AG09309 (cell line): ENCODE measurements at places on chromosomes 1 and 21.
A peak's percentile ranks its signal among the peaks of the same experiment; 100 is the strongest.

DNA sequence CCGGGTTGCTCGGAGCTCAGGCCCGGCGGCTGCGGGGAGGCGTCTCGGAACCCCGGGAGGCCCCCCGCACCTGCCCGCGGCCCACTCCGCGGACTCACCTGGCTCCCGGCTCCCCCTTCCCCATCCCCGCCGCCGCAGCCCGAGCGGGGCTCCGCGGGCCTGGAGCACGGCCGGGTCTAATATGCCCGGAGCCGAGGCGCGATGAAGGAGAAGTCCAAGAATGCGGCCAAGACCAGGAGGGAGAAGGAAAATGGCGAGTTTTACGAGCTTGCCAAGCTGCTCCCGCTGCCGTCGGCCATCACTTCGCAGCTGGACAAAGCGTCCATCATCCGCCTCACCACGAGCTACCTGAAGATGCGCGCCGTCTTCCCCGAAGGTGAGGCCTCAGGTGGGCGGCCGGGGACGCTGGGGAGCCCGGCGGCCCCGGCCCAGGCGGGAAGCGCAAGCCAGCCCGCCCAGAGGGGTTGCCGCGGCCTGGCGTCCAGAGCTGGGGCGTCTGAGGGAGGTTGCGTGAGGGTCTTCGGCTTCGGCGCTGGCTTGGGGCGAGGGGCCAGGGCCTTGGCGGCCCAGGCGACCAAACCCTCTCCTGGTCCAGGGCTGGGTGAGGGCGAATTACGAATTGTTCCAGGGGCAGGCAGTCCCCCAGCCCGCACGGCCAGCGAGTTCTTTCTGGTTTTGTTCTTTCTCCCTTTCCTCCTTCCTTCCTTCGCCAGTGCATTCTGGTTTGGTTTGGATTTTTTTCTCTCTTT is 805 bp downstream of the SIM2 start:
- DNase-seq, result no peak

- DNase-seq, result no peak
Observed at GRCh38 chr1:2594001-2594640, 7.5 kb downstream of the PRXL2B start.

DNA sequence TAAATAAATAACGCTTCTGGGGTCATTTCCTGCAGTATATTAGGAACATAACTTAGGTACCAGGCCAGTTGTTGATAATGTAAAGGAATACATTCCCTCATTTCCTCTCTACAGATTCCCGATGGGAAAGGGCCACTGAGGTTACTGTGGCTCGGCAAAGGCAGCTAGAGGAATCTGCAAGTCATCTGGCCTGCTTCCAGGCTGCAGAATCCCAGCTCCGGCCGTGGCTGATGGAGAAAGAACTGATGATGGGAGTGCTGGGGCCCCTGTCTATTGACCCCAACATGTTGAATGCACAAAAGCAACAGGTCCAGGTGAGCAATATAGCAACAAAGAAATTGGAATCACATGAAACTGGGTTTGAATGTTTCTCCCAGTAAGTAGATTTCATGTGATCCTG is 109.6 kb upstream of the BMP8A start:
- no peak for DNase-seq

DNA sequence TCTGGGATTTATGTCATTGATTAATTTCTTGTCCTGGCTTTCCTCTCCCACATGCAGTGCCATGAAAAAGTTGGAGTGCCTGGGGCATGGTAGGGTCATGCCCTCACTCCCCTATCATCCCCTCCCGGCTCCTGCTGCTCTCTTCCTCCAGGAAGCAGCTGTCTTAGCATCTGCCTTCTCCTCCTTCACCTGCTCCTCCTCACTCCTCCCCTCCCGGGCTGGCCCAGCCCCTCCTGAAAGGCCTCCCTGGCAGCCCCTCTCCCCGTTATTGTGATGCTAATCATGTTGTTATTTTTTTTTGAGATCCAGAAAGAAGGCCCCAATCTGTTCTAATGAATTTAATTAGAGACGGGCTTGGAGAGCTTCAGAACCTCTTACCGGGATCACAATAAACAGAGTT is 36.3 kb upstream of the NFASC start:
- no peak for DNase-seq

DNA sequence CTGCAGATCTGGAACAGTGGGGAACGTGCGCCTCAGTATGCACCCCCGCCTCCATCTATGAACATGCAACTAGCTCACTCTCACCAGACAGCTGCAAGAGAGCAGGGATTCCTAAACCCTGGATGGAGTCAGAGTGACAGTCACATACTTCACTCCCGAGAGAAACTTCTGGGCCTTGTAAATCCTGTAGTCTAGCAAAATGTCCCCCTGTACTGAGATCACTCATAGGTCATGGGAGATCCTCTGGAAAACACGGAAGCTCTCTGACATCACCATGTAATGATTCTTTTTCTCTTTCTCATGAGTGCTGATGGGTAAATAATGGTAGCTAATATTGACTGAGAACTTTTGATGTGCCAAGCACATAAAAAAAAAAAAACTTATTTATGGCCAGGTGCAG is 23.4 kb upstream of the TARDBP start:
- no peak for DNase-seq

DNA sequence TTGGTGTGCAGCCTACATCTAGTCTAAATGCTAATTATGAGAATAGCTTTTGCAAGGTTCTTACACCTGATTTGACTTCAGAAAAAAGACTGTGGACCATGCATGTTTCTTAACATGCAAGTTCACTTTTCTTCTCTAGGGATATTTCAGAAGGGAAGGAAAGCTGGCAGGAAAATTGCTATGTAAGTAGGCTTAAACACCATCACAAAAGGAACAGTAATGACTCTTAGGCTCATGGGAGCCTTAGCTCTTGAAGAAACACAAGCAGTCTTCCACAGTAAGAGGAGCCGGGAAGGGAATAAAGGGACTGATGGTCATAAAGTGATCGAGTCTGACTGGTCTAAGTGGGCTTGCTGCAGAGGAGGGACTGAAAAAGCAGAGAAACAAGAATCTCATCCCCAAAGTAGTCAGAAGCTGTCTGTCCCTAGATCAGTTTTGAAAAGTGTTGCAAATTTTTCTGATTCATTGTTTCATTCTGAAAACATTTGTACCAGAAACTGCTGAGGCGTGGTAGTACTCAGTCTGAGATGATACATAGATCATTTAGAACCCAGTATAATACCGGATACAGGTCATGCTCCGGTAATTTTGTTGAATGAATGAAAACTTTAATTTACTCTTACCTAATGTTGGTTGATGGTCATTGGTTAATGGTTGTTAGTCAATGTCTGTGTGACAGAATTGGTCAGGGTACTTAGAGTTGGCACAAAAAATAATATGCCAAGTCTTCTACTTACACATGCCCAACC is 40.9 kb downstream of the SMYD2 start:
- DNase-seq, result no peak

DNA sequence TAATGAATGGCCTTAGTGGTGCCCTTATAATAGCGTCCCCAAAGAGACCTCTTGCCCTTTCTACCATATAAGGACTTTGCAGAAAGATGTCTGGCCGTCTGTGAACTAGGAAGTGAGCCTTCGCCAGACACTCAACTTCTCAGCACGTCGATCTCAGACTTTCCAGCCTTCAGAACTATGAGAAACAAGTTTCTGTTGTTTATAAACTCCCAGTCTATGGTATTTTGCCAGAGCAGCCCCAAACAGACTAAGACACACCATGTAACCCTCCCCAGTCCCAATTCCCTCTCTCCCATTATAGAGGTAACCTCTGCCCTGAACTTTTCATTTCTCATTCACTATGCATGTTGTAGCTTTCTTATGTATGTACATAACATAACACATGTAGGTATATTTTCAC is 55.7 kb downstream of the NID1 start:
- DNase-seq, result no peak

- no peak for DNase-seq
Observed at GRCh38 chr1:228799924-228800323, 64.6 kb downstream of the RHOU start.

DNA sequence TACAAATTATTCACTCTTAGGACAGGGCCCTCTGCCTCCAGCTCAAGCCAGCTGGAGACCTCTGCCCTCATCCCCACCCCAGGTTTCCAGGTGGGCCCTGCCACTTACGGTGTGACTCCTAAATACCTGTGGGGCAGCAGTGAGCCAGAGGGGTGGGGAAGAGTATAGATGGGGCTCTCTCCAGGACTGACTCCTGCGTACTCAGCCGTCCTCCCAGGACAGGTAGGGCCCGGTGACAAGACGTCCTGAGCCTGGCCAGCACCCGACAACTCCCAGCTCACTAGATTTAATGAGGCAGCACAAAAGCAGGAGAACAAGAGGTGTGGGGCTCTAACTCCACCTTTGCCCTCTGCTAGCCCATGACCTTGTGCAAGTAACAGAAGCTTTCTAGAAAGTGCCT is 16.8 kb downstream of the GNG12 start:
- no peak for DNase-seq

DNA sequence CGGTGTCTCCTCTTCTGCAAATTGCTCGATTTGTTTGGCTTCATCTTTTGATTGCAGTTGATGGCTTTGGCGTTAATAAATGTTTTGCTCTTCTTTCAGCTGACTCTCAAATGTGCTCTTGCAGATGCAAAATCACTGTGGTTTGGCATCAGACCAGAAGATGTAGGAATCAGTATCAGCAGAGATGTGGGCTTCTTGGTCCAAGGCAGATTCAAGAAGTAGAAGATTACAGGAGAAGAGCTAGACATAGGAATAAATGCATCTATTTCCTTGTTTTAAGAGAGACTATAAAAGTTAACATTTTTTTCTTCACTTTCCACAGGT is 59.8 kb upstream of the BACH1 start:
- DNase-seq, result no peak

DNA sequence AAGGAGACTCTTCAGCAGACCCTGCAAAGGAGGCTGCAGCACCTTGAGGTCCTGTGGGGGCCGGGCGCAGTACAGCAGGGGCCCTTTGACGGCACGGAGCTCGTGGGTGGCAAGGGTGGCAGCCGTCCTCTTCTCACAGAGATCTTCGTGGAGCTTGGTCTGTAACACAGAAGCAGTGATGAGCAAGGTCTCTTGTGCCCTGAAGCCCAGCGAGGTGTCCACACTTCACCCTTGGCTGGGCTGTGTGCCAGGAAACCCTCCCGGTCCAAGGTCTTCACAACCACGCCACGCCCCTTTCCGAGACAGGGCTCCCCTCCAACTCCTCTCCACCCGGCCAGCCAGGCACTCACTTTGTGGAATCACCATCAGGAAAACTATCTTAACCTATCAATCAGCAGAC is 11.3 kb downstream of the LRRC47 start:
- DNase-seq, result no peak

- no peak for DNase-seq
Observed at GRCh38 chr21:45254460-45254930, 33.2 kb downstream of the POFUT2 start.

GRCh38 chr1:168365719-168366479 is 85.2 kb downstream of the TBX19 start:
- DNase-seq, result no peak

- no peak for DNase-seq
Observed at GRCh38 chr1:215728169-215728568, 161.1 kb downstream of the KCTD3 start.

- DNase-seq, result no peak
Observed at GRCh38 chr1:51284487-51284954, 45.8 kb downstream of the TTC39A start.

GRCh38 chr1:114289306-114289705 is 135.6 kb upstream of the SYT6 start:
- DNase-seq, result no peak

- no peak for DNase-seq
Observed at GRCh38 chr1:53372501-53372951, 44.7 kb upstream of the LRP8 start.

DNA sequence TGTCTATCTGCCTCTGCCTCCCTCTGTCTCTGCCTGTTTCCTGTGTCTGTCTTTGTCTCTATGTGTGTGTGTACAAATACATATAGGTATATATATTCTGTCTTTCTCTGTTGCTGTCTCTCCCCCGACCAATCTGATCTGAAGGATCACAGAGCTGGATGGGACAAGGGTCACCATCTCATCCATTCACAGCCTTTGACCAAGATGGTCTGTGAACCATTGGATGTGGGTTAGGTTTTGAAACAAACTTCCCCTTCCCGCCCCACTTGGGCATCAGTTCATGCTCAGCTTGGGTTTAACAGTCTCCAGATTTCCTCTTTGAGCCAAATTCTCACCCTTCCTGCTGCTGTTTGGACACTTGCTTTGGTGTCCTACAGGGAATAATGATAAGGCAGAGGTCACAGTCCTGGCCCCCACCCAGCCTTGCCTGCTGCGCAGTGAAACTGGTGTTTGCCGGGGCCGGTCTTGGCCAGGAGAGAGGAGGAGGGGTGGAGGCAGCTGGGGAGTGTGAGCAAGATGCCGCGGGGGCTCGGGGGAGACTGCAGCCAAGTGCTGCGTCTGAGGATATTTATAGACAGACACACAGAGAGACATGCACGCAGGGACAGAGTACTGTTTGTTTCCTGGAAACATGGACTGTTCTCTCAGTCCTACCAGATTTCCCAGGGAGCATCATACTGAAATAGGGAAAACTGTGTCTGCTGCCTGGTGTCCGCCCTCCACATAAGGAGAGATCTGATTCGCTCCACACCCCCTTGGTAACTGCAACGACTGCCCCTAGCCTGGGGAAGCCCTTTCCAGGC is 27.0 kb upstream of the BTG2 start:
- DNase-seq, result peak; percentile 39

- no peak for DNase-seq
Observed at GRCh38 chr1:53642607-53643006, 96.4 kb downstream of the GLIS1 start.

DNA sequence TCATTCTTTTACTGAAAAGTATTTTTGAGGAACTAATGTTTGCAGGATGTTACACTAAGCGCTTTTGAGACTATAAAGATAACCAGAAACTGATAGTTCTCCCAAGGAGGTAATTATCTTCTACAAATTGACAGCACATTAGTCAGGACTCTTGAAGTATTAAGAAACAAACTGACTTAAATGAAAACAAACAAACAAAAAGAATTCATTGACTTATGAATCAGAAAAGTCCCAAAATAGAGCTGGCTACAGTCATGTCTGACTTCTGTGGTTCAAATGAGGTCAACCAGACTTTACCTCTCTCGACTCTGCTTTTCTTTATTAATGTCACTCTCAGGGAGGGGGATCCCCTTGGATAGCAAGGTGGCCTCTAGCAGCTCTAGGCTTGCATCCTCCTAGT is 296.8 kb downstream of the TPR start:
- no peak for DNase-seq

- no peak for DNase-seq
Observed at GRCh38 chr21:45097827-45098387, 23.5 kb downstream of the ADARB1 start.

- DNase-seq, result no peak
Observed at GRCh38 chr1:228717081-228717480, 18.2 kb upstream of the RHOU start.
